ENCODE measurements at places on chromosomes 12 and 14.

- no peak for DNase-seq
These were observed 43.6 kb downstream of the IRF2BPL start for GRCh38 chr14:76984787-76985375.

DNA sequence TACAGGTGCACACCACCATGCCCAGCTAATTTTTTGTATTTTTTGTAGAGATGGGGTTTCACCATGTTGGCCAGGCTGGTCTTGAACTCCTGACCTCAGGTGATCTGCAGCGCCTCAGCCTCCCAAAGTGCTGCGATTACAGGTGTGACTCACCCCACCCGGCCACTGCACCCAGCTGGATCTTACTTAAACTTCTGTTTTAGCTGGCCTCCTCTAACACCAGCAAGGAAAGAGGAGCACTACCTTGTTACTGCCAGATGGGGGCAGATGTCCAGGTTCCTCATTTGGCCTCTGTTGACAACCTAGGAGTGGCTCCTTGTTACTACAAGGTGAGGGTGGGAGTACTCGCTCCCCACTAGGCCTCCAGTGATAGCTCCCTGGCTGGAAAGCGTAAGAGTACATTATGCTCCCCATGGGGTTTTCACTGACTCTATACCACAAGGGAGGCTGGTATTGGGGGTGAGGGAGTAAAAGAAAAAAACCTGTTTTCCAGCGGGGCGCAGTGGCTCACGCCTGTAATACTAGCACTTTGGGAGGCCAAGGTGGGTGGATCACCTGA lies 13.2 kb upstream of the ARF6 start:
- peak; percentile 63 for DNase-seq

GRCh38 chr14:77032491-77032843 lies 4.0 kb upstream of the IRF2BPL start:
- DNase-seq = no peak

DNA sequence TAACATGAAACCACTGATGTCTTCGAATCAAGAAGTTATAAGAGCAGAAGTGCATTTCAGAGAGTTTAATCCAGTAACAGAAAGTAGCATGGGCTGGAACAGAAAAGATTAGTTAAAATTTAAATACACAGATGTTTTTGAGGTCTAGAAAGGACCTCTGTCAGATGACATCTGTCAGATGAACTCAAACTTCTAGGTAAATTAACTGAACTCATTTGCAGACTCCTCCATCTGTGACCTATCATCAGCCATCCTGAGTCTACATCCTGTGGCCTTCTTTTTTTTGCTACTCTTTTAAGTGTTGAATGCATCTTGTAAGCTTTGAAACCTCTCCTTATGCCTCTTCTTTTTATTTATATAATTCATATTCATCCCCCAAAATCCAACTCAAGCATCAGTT lies 53.3 kb downstream of the C2CD5 start:
- no peak for DNase-seq

GRCh38 chr14:80291101-80291500 lies 79.8 kb upstream of the DIO2 start:
- DNase-seq = no peak

GRCh38 chr12:24661657-24662096 lies 287.2 kb downstream of the BCAT1 start:
- DNase-seq = no peak

DNA sequence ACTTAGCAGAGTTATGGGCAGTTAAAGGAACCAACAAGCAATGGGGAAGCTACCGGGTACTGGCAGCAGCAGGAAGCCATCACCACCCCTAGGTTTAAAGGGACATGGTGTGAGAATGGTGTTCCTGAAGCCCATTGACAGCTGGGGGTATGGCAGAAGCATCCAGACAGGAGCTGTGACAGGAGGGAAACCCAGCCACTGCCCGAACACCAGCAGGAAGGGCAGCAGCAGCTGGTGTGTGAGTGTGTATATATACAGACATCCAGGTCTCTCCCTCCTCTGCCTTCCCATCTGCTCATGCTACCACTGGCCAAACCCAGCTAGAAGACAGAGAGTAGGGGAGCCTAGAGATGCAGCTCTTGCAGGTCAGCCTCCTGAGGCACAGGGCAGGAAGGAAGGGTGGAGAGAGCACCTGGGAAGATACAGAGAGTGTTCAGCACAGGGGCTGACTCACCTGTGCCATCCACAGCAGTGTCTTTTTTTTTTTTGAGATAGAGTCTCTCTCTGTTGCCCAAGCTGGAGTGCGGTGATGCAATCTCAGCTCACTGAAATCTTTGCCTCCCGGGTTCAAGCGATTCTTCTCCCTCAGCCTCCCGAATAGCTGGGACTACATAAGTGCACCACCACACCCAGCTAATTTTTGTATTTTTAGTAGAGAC lies 9.2 kb upstream of the ADCK1 start:
- no peak for DNase-seq

DNA sequence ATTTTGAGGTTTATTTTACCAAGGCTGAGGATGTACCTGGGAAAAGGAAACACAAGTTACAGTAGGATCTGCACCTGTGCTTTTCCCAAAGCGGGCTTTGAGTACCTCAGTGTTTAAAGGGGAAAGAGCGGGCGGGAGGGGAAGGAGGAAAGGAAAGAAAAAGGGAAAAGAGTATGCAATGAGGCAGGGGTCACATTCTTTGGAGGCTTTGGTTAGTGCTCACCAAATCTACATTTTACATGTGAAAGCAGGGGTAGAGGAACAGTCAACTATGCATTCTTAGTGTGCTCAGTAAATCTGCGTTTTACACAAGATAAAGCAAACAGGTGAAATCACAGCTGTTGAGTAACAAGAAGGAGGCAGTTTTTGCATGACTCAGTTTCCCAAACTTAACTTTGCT lies 242.2 kb downstream of the TMEM132C start:
- no peak for DNase-seq

DNA sequence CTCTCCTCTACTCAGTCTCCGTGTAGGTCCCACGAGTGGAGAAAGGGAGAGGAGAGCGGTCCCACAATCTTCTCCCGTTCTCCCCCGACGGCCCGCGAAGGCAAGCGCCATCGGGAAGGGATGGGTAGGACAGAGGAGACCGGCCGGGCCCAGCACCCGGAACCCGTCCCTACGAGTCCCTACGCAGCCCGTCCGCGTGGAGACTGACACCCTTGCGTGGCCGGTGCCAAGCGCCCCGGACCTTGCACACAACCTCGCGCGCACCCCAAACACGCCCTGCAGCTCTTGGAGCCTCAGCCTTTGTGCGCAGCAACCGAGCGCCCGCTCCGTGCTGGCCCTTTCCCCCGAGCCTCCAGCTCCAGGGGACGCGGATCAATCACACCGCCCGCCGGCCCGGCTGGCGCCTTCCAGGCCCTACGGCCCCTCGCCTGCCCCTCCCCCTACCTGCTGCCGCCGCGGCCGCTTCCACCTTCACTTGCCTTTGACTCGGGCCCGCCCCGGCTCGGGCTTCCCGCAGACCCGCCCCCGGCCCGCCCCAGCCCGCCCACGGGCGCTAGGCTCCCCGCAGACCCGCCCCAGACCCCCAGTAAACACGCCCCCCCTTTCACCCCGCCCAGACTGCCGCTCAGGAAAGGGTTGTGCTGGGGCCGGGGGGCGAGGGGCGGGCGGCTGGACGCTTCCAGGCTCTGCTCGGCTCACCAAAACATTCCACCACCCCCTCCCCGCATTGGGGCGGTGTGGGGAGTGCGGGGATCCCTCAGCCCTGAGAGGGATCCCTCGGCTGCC lies at the start of gene NDRG2:
TSS of gene NDRG2 (minus strand) at position 477 of the 786 bp plus-strand sequence. CDS start 1,746 bp downstream, outside the sequence.
- DNase-seq = peak; percentile 45

DNA sequence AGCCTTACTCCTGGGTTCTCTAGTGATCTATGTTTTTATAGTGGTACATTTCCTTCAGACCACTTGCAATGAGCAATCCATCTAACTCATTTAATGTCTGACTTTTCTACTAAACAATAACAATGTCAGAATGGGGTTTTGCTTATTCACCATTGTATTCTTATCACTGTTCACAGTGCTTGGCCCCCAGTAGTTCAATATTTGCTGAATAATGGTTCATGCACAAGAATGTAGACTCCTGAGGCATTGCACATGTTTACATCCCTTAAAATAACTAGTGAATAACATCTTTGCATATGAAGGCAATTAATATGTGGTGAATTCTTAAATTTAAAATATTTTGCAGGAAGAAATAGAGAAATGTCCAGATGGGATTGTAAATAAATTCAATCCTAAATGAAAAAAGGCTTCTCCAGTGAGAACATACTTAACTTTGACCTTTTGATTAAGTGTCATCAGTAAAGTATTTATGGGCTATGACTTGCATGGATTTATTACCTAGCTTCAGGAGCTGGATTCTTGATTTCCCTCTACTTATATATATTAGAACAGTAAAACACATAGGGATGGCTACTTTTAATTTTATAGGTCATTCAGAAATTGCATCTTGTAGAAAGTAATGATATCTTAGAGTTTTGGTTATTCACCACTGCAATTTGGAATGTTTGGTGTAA lies 3.4 kb downstream of the CCER1 start:
- no peak for DNase-seq

DNA sequence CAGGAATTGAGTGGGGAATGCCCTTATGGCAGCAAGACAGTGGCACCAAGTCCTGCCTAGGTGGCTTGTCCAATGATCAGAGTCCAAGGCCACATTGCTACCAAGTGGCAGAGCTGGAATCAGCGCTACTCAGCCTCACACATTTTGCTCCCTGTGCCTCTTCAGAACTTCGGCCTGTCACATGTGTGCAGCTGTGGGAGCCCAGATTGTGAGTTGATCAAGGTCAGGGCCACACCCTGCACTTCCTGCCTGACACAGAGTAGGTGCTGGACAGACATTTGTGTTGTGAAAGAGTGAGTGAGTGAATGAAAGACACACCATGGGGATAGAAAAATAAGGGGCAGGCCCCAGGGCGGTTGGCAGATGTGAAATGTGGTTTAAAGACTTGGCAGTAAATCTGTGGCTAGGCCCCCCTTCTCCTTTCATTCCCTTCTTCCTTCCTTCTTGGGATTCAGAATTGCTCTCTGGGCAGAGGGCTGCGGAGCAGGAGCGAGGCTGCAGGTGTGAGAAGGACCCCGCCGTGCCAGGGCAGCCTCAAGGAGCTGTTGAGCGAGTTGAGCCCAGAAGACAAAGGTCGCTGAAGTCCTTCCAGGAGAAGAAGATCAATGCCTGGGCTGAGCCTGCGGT lies 83.5 kb downstream of the SLC25A47 start:
- DNase-seq = no peak

DNA sequence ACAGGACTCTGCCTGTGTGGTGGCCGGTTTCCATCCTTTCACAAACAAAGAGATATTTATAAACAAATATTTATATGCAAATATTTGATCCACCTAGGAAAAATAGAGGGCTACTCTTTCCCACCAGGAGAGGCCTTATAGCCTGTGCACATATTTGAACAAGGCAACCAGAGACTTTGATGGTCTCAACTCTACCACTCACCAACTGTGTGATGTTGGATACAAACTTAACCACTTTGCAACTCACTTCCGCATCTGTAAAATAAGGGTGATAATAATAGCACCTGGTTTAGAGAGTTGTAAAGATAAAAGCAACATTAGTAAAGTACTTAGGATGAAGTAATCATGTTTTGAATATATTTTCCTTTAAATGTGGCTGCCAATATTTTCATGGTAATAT lies 1.5 kb upstream of the CLEC12A start:
- DNase-seq = no peak

- no peak for DNase-seq
These were observed 8.4 kb downstream of the ARHGEF25 start for GRCh38 chr12:57619434-57620244.

DNA sequence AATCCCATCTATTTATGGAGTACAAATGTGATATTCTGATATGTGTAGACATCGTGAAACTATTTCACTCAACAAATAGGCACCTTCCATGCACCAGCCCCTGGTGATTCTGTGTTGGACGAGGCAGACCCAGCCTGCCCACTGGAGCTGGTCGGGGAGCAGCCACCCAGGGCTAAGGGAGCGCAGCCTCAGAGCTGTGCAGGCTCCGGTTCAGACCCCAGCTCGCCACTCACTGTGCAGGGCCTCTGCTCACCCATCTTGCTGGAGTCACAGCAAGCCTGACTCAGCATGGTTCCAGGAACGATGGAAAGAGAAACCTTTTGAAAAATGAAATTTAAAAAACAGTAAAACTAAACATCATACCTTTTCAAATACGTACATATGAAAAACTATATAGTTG lies 52.3 kb upstream of the BCL11B start:
- DNase-seq = no peak

- no peak for DNase-seq
These were observed 156.0 kb downstream of the DAD1 start for GRCh38 chr14:22433069-22433468.

GRCh38 chr12:75439930-75440329 lies 40.6 kb upstream of the GLIPR1 start:
- no peak for DNase-seq

DNA sequence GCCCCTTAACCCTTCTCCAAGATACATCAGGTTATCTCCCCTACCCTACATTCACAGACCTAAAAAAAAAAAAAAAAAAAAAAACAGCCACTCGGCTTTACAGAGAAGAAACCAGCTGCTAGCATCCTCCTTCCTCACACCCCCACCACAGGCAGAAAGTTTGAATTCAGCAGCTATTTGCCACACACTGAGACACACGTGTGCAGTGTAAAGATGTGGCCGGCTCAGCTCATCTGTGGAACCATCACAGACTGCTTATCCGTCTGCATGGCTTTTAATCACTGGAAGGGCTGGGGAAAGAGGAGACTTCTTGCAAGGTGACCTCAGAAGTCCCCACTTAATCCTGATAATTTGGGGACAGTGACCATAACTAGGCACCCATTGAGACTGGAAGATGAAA lies 50.0 kb downstream of the VWF start:
- DNase-seq = no peak

GRCh38 chr12:92551853-92552397 lies 150.9 kb upstream of the PLEKHG7 start:
- peak; percentile 20 for DNase-seq

DNA sequence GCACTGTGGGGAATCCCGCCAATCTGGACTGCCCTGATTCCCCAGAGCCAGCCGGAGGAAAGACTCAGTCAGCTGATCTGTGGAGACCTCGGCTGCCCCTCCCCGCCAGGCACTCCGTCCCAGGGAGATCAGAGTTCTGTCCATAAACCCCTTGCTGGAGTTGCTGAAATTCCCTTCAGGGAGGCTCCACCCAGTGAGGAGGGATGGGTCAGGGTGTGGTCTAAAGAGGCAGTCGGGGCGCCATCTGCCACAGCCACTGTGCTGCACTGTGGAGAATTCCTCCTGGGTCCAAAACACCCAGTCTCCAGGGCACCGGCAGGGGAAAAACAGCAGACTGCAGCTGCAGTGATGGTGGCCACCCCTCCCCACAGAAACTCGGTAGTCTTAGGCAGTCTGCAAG lies 1922.3 kb upstream of the FLRT2 start:
- no peak for DNase-seq

DNA sequence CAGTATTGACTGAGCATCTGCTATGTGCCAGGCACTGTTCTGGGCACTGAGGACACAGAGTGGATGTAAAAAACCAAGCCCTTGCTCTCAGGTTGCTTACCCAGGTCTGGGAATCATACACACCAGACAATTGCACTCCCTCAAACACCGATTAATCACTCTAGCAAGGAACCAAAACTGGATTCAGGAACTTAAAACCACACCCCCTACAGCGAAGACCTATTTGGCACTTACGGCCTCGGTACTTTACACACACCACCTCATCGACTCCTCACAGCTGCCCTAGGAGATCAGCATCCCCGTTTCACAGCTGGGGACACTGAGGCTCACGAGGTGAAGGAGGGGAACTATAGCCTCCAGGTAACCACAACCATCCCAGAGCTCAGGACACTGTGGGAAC lies 1.6 kb downstream of the GLTP start:
- DNase-seq = no peak

Measured in stimulated activated CD8-positive, alpha-beta memory T cell treated with anti-CD3 and anti-CD28 coated beads, Interleukin-7, amount 100 ng/mL, for 48 hours (primary cell).